ENCODE measurements at places on chromosomes 2 and 18.
A peak's percentile ranks its signal among the peaks of the same experiment; 100 is the strongest.

GRCh38 chr2:219261024-219261855 lies 7.5 kb upstream of the TUBA4A start:
- no peak for DNase-seq

GRCh38 chr2:113316085-113316484 lies 37.4 kb upstream of the PAX8 start:
- no peak for DNase-seq

GRCh38 chr2:117825437-117825836 lies 10.9 kb downstream of the DDX18 start:
- DNase-seq = no peak

GRCh38 chr2:64932371-64933216 lies 56.6 kb upstream of the SLC1A4 start:
- DNase-seq = no peak

DNA sequence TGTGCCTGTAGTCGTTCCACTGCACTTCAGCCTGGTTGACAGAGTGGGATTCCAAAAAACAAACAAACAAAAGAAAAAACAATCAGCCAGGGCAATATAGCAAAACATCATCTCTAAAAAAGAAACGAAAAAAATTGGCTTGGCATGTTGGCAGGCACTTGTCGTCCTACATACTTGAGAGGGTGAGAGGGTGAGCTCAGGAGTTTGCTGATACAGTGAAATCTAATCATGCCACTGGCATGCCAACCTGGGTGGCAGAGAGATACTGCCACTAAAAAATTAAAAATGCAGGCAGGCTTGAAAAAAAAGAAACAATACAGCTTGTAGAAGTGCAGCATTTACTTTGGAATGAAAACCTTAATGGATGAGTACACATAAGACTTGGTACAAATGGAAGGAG lies 282.9 kb upstream of the RGPD4 start:
- no peak for DNase-seq

GRCh38 chr2:20169796-20170703 lies 54.9 kb downstream of the SDC1 start:
- DNase-seq = no peak

- no peak for DNase-seq
These were observed 51.9 kb downstream of the DYSF start for GRCh38 chr2:71505086-71505769.

GRCh38 chr2:224472827-224473226 lies 70.9 kb upstream of the FAM124B start:
- DNase-seq = no peak

GRCh38 chr2:206176901-206177300 lies 17.2 kb downstream of the EEF1B2 start:
- no peak for DNase-seq

DNA sequence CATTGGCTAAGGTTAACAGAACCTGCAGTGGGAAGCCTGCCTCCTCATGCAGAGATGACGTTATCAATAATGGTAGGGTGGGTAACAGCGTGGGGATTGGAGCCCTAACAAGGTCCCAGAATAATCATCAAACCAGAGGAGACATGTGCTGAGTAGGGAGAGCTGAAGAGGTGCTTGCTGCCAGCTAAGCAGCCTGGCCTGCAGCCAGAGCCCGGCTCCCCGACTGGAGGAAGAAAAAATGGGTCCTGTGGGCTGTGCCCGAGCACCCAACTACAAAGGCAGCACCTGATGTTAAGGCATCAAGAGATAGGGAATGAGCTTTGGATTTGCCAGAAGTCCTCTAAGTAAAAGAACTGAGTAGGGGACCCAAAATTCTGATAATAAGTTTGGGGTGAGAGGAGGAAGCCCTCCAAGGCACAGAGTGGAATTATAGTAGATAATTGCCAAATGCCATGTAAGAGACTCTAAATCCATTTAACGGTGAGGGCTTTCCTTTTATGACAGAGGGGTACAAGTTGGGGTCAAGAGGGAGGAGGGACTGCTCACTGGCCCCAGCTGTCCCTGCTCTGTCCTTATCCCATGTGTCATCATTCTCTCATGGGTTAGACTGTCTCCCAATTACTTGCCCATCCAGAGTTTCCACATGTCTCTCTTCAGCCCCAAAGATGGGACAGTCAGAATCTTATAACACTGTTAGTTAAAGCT lies 156.1 kb downstream of the ANTXR1 start:
- DNase-seq = no peak

GRCh38 chr2:240482141-240482540 lies 46.7 kb downstream of the GPC1 start:
- no peak for DNase-seq

GRCh38 chr18:39244242-39244641 lies 1678.6 kb upstream of the CELF4 start:
- DNase-seq = no peak

GRCh38 chr18:22689712-22690111 lies 243.4 kb upstream of the RBBP8 start:
- no peak for DNase-seq

GRCh38 chr18:78984941-78985784 lies 5.5 kb downstream of the SALL3 start:
- peak; percentile 98 for DNase-seq

GRCh38 chr18:1774261-1774660 lies 797.0 kb downstream of the METTL4 start:
- DNase-seq = no peak

DNA sequence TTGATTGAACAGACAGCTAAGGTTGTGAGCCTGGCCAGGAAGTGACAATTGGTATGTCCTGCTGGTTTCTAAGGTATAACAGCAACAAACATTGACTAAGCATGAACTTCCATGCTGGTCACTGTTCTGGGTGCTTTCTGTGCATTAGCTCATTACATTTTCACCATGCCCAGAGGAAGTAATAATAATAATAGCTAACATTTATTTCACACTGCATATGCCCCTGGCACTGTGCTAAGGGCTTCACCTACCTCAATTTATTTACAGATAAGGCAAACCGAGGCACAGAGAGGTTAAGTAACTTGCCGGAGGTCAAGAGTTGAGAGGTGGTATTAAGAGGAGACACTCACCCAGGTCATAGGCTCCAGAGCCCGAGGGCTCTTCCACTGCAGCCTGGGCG lies 113.6 kb downstream of the PDCL3 start:
- no peak for DNase-seq

- DNase-seq = no peak
These were observed 11.6 kb downstream of the AFF3 start for GRCh38 chr2:100130595-100131391.
